NCI-H1930 (cell line): ENCODE measurements at places on chromosomes 16 and 17.

DNA sequence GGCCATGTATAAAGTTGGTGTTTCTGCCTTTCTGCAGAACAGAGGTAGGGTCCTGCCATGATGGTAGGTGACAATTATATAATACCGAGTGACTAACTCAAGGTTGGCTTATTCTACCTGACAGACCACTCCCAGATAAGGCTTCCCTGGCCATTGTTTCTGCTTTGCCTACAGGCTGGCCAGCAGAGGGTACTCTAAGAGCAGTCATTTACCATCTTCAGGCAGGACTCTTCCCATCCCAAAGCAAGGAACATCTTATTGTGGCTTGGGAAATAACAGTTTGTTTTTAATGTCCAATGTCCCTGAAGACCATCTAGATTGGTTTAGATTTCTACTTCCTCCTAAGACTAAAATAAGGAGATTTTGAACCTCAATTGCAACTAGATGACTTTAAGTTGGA is 74.1 kb downstream of the SNX11 start:
- peak; percentile 25 for DNase-seq

GRCh38 chr16:66923247-66923731 is 2.0 kb downstream of the RRAD start:
- DNase-seq = no peak

GRCh38 chr16:87132361-87133014 is 184.7 kb downstream of the C16orf95 start:
- DNase-seq = no peak

DNA sequence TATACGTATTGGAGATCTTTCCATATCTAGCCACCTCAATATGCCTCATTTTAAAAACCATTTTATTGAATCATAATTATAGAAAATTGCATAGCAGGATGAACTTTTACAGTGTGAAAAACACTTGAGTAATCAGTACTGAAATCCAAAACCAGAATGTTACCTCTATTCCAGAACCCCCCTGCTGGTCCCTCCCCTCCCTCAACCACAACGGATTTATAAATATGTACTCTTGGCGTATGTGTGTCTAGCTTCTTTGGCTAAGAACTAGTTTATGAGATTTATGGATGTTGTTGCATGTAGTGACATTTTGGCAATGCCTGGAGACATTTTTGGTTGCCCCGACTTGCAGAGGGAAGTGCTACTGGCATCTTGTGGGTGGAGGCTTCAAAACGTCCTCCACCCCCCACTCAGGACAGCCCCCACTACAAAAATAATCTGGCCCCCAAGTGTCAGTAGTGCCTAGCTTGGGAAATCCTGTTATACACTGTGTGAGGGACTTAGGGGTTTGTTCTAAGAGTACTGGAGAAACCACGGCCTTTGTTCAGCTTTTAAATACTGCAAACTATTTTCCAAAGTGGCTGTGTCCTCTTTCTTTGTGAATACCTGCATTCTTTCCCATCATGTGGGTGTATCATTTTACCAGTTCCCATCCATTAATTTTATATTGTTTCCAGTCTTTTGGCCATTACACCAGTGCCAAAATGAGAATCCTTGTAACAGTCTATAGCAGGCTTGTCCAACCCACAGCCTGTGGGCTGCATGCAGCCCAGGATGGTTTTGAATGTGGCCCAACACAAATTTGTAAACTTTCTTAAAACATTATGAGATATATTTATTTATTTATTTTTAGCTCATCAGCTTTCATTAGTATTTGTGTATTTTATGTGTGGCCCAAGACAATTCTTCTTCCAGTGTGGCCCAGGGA is 23.7 kb downstream of the ITPRIPL2 start:
- no peak for DNase-seq

- DNase-seq = no peak
These were observed 21.1 kb downstream of the ARHGAP23 start for GRCh38 chr17:38449364-38449763.

DNA sequence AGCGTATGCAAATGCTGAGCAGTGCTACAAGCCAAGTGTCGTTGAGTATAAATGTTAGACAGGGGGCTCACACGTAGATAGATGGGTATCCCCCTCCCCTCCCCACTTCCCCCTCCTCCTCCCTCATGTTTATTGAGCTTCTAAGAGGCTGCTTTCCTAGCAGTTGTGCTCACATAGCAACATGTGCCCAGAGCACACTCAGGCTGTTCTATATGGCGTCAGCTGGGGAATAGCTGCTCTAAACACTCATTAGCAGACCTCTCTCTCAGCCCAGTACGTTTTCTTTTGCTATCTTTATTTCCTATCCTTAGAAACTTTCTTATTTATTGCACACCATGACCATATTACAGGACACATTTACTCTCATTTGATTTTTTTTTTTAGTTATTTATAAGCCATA is 1.8 kb downstream of the KCNJ2 start:
- no peak for DNase-seq

- no peak for DNase-seq
These were observed 22.7 kb upstream of the PPM1D start for GRCh38 chr17:60577147-60577915.

- peak; percentile 63 for DNase-seq
These were observed 23.8 kb downstream of the SNX11 start for GRCh38 chr17:48131216-48131824.

DNA sequence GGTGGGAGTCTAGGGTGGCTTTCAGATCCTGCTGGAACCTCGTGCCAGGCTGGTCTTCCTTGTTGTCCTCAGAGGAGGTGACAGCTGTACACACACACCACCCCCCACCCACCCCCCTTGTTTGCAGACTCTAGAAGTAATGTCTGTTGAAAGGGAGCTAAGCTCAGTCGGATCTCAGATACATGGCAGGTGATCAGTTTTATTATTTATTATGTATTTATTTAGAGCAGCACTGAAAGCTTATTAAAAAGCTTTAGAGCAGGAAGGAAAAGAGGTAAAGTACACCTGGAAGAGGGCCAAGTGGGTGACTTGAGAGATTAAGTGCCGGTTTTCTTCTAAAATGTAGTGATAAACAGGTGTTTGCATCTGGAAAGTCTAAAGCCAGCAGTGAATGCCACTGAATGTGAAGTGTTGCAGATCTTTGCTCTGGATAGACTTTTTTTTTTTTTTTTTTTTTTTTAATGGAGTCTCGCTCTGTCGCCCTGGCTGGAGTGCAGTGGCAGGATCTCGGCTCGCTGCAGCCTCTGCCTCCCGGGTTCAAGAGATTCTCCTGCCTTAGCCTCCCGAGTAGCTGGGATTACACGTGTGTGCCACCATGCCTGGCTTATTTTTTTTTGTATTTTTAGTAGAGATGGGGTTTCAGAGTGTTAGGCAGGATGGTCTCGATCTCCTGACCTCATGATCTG is 40.2 kb downstream of the FOXK2 start:
- DNase-seq = no peak

DNA sequence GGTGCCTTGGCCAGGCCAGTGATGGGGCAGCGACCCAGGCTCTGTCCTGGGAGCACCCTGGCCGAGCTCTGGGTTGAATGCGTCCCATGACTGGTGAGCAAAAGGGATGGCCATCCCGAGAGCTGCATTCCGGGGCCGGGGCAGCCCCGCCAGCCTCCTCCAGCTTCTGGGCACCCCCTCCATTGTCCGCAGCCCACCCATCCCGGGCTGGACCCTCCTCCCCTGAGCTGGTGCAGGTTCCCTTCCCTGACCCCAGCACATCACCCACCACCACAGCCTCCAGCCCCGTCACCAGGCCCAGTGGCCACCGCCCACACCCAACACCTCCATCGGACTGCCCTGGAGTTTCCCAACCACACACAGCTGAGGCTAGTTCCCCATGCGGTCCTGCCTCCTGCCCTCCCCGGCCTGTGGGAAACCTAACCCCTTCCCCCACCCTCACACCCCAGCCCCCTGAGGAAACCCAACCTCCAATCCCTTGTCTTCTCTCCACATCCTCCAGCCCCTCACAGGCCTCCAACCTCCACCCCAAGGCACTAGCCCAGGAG is 16.2 kb upstream of the PVALEF start:
- no peak for DNase-seq

- DNase-seq = no peak
These were observed 45.0 kb upstream of the CLEC3A start for GRCh38 chr16:77977339-77977738.

DNA sequence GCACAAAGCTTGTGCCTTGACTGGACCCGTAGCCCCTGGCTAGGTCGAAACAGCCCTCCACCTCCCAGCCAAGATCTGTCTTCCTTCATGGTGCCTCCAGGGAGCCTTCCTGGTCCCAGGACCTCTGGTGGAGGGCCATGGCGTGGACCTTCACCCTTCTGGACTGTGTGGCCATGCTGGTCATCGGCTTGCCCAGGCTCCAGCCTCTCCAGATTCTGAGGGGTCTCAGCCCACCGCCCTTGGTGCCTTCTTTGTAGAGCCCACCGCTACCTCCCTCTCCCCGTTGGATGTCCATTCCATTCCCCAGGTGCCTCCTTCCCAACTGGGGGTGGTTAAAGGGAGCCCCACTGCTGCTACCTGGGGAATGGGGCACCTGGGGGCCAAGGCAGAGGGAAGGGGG is 3.5 kb downstream of the CTRL start:
- no peak for DNase-seq

- no peak for DNase-seq
These were observed 1.9 kb upstream of the CASKIN1 start for GRCh38 chr16:2198283-2198682.

GRCh38 chr16:86063760-86064405 is 164.9 kb downstream of the IRF8 start:
- DNase-seq = no peak

- no peak for DNase-seq
These were observed 28.0 kb downstream of the IL21R start for GRCh38 chr16:27429981-27430441.

- DNase-seq = no peak
These were observed 80.8 kb upstream of the RNU2-1 start for GRCh38 chr17:43314611-43315011.

GRCh38 chr16:53848277-53848942 is 144.5 kb downstream of the FTO start:
- no peak for DNase-seq

- no peak for DNase-seq
These were observed 53.1 kb downstream of the NDE1 start for GRCh38 chr16:15703029-15703736.

GRCh38 chr16:69351309-69352027 is at the start of gene TMED6:
Gene TMED6 (minus strand): TSS chr16:69351786. CDS start chr16:69351753, 33 bp downstream.
- DNase-seq = no peak

DNA sequence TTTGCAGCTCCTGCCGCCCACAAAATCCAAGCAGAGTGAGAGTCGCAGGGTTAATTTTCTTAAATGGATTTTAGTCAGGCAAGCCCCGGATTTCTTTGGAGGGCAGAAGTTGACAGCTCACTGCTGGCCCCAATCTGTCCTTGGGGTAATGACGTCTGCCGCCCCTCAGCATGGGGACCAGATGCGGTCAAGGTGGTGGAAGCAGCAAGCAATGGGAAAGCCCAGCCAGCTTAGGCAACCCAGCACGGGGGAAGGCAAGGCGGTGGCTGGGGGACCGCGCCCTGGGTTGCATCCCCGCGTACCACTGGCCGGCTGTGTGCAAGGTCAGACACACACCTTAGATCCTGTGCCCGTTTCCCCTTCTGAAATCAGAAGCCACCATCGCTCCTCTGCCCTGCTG is 321.7 kb downstream of the C16orf95 start:
- DNase-seq = no peak

- no peak for DNase-seq
These were observed 16.5 kb downstream of the AP1G1 start for GRCh38 chr16:71792176-71792575.

GRCh38 chr17:77087650-77088454 is 52.9 kb upstream of the SEC14L1 start:
- no peak for DNase-seq

- no peak for DNase-seq
These were observed 732.5 kb upstream of the RBFOX1 start for GRCh38 chr16:6600167-6600566.

DNA sequence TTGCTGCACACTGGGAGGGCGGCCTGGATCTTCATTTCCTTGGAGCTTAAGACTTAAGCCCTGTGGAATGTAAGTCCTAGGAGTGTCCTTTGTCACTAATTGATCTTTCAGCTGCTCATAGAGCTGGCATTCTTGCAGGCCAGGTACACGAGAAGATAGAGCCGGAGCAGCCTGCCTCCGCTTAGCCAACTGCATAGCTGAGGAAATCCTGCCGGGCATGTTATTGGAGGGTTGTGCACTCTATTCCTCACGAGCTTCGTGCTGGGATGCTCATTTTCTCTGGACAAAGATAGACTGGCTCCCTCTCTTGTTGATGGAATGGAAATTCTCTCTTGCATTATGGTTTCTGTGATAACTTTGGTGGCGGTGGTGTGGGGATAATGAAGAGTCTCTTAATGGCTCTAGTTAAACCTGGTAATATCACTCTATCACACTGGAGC is 76.9 kb downstream of the RPA1 start:
- DNase-seq = no peak

- no peak for DNase-seq
These were observed 22.1 kb downstream of the TMC7 start for GRCh38 chr16:19005561-19006445.

- no peak for DNase-seq
These were observed 583 bp upstream of the ZNF747 start for GRCh38 chr16:30535106-30535776.

DNA sequence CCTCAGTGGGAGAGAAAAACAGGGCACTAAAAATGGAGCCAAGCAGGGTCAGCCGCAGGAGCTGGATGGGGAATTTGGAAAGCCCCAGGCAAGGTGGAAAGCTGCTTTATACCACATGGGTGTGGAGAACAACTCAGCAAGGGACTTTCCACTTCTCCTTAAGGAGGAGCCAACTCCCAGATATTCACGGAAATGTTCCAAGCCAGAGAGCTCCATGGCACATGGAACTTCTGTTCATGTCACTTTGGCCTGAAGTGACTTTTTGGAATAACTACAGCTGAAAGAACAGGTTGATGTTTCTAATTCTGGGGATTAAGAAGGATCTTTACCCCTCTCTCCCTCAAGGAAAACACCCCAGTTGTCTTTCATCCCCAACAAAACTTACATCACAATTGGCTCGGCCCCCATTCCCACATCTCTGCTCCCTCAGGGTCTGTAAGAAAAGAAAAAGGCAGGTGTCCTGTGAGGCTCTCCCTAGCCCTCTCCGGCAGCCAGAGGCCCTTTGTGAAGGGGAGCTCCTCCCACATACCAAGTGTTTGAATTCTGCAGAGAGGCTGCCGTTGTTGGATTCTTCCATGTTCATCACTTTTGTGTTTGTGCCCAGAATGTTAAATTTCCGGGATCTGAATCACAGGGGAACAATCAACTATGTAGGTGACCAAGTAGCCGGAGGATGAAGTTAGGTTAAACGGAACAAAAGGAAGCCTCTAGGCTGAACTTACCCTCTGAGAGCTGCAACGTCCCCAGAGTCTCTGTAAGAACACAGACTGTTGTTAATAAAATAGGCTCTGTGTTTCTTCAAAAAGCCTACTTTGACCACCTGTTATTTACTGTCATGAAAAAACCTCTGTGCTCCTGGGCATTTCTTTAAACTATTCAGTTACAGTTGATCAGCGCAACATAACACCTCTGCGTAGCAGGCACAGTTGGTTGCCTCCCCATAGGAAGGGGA is 41.0 kb downstream of the STAT5A start:
- no peak for DNase-seq

- DNase-seq = no peak
These were observed 1.4 kb downstream of the PRAC2 start for GRCh38 chr17:48724251-48725003.

GRCh38 chr17:59315866-59316265 is 15.6 kb upstream of the YPEL2 start:
- no peak for DNase-seq
